ENCODE measurements at places on chromosomes 1 and 21.

- no peak for DNase-seq
These were observed 7.2 kb upstream of the WARS2 start for GRCh38 chr1:119147661-119148090.

- DNase-seq, result no peak
These were observed 2.0 kb upstream of the INPP5B start for GRCh38 chr1:37948841-37949240.

DNA sequence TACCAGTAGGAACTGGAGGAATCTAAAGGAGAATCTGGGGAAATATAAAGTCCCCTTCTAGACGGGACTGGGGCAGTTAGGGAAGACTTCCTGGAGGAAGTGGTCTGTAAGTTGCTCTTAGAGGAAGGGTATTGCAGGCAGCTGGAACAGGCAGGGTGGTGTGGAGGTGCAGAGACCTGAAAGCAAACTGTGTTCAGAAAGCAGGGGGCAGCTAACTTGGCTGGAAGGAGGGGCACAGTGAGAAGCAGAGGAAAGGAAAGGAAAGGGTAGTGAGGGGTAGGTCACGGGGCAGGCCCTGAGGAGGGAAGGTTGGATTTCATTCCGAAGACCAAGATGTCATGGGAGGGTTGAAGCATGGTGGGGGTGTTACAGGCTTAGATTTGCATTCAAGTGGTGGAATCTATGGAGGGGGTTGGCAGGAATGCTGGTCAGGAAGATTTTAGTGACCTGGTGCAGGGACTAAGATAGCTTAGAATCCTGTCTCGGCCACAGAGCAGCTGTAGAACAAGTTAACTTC is 240.7 kb downstream of the FOXD2 start:
- no peak for DNase-seq

- DNase-seq, result no peak
These were observed 2.2 kb downstream of the LMO4 start for GRCh38 chr1:87330885-87331364.

- no peak for DNase-seq
These were observed 156.4 kb downstream of the PTPRU start for GRCh38 chr1:29392486-29393450.

DNA sequence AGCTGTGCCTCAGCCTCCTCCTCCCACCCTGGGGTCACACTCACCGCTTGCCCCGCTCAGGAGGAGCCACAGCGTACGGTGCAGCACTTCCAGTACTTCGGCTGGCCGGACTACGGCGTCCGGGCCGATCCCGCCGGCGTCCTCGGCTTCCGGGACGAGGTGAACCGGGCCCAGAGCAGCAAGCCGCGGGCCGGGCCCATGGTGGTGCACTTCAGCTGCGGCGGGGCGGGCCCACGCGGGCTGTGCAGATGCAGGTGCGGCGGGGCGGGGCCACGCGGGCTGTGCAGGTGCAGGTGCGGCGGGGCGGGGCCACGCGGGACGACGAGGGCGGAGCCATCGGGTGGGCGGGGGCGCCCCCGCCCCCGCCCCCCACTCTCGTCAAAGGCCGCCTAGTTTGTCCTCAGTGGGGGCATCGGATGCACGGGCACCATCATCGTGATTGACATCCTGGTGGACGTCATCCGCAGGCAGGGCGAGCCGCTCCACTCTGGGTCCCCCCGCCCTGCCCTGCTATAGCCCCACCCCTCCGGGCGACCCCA is 5.5 kb downstream of the RNF223 start:
- peak; percentile 23 for DNase-seq

DNA sequence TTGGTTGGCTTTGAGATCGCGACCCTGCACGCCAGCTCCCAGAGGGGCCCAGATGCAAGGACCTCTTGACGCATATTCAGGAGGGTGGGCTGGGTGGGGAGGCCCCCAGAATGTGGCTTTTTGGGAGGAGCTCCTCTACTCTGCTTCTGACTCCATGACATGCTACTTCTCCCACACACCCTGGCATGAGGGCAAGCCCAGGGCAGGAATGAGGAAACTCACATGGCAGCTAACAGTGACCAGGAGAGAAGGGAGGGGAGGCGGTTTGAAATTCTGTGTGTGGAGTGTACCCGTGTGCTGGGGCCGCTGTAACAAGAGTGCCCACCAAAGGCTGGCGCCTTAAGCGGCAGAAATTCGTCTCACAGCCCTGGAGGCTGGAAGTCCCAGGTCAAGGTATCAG is 61.3 kb upstream of the GPR153 start:
- peak; percentile 32 for DNase-seq

- no peak for DNase-seq
These were observed 132.5 kb upstream of the LYPLAL1 start for GRCh38 chr1:219041141-219041540.

GRCh38 chr1:209692745-209693504 is 11.7 kb upstream of the HSD11B1 start:
- peak; percentile 90 for DNase-seq

DNA sequence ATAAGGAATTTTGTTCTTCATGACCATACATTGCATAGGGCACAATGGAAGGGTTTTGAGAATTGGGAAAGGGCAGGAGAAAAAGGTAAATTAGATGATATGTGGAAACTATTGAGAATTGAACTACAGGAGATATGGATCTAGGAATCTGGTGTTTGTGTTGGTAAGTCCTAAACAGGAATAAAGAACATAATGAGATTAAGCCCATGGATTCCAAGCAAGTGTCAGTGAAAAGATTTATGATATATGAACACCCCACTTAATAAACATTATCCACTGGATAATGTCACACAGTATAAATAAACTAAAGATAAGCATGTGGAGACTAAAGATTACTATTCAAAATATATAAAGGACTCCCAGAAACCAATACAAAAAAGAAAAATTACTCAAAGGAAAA is 98.2 kb downstream of the TNFSF18 start:
- no peak for DNase-seq

GRCh38 chr1:191892716-191893115 is 265.5 kb upstream of the RGS18 start:
- DNase-seq, result no peak

DNA sequence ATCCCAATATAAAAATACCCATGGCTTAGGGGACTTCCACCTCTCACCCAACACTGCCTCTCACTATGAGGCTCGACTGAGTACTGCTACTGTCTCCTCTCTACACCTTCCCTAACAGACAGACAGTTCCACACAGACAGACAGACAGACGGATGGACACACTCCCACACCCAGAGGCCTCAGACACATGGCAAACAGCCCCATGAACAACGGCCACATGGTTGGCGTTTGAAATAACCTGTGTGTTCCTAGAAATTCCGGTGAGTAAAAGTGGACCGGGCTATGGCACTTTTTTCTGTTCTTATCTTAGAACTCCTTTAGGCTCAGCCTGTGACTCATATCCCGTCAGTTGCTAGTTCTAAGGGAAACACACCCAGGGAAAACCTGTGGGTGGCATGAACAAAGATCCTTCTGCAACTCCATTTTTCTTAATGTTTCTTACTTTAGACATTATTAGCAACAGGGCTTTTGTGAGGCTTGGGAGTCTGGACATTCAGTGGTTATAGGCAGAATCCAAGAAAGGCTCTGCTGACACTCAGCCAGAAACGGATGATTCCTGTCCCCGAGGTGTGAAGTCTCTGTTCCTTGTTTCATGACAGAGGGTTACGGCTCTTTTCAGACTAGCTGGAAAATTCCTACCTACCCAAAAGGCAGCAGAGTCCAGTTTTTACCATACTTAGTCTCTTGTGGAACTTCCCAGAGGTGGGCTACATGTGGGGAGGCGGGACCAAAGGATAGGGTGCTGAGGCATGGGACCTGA is 90.5 kb upstream of the TLR5 start:
- DNase-seq, result peak; percentile 22

- DNase-seq, result peak; percentile 62
These were observed 6.5 kb downstream of the KRTCAP2 start for GRCh38 chr1:155166471-155167165.

DNA sequence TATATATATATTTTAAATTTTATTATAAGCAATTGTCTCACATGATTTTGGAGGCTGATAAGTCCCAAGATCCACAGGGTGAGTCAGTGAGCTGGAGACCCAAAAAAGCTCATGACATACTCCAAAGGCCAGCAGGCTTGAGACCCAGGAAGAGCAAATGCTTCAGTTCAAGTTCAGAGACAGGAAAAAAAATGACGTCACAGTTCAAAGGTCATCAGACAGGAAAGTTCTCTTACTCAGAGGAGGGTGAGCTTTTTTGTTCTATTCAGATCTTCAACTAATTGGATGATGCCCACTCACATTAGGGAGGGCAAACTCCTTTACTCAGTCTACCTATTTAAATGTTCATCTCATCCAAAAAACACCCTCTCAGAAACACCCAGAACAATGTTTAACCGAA is 18.2 kb downstream of the RXRG start:
- peak; percentile 22 for DNase-seq

GRCh38 chr1:112579801-112580510 is 39.0 kb downstream of the ST7L start:
- no peak for DNase-seq
